ENCODE measurements at places on chromosomes 16 and 17.

GRCh38 chr17:33390479-33391176 lies 97.5 kb upstream of the ASIC2 start:
- no peaks in the 10 kb centered on the region for H3K27me3 ChIP-seq
- no peak overlapping the region for H3K27ac ChIP-seq
- H3K4me1 ChIP-seq, result no peaks in the 10 kb centered on the region
- no peak overlapping the region for H3K4me3 ChIP-seq
- no peaks in the 10 kb centered on the region for H3K36me3 ChIP-seq

GRCh38 chr16:80994451-80994850 lies 12.2 kb downstream of the CMC2 start:
- no peaks in the 10 kb centered on the region for H3K36me3 ChIP-seq
- peaks cover 91% of the 10 kb centered on the region for H3K4me1 ChIP-seq
- no peak overlapping the region for H3K27ac ChIP-seq
- no peaks in the 10 kb centered on the region for H3K27me3 ChIP-seq

- no peak for DNase-seq
- H3K4me1 ChIP-seq, result no peaks in the 10 kb centered on the region
- peaks cover 3% of the 10 kb centered on the region for H3K27me3 ChIP-seq
- no peak overlapping the region for H3K27ac ChIP-seq
- H3K4me3 ChIP-seq, result no peak overlapping the region
- no peaks in the 10 kb centered on the region for H3K36me3 ChIP-seq
These were observed 398.8 kb upstream of the SALL1 start for GRCh38 chr16:51549836-51550235.

GRCh38 chr17:65332779-65333178 lies 195.6 kb downstream of the RGS9 start:
- no peak for DNase-seq
- no peaks in the 10 kb centered on the region for H3K4me1 ChIP-seq
- H3K36me3 ChIP-seq, result no peaks in the 10 kb centered on the region
- H3K27ac ChIP-seq, result no peak overlapping the region
- H3K4me3 ChIP-seq, result no peak overlapping the region

GRCh38 chr16:1103636-1103980 lies 7.6 kb upstream of the C1QTNF8 start:
- no peaks in the 10 kb centered on the region for H3K36me3 ChIP-seq
- no peak for DNase-seq
- no peak overlapping the region for H3K27ac ChIP-seq
- no peak overlapping the region for H3K4me3 ChIP-seq
- peaks cover 79% of the 10 kb centered on the region for H3K27me3 ChIP-seq
- H3K4me1 ChIP-seq, result no peaks in the 10 kb centered on the region

- peaks cover 18% of the 10 kb centered on the region for H3K27me3 ChIP-seq
- no peak overlapping the region for H3K27ac ChIP-seq
- H3K4me3 ChIP-seq, result no peak overlapping the region
- DNase-seq, result no peak
- H3K36me3 ChIP-seq, result no peaks in the 10 kb centered on the region
These were observed 1.6 kb downstream of the APOBR start for GRCh38 chr16:28495795-28496749.

DNA sequence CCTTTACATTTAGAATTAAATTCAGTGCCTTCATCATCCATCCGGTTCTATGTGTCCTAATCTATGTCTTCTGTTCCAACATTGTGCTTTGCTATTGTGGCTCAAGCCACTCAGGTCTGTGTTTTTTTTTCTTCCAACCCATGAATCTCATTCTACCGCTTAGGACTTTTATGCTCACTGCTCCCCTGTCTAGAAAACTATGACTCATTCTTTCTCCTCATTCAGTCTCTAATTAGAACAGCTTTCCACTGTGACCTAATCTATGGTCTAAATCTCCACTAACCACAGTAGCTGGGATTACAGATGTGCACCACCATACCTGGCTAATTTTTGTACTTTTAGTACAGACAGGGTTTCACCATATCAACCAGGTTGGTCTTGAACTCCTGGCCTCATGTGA lies 418.7 kb downstream of the KCNJ2 start:
- H3K27me3 ChIP-seq, result no peaks in the 10 kb centered on the region
- no peaks in the 10 kb centered on the region for H3K36me3 ChIP-seq
- no peaks in the 10 kb centered on the region for H3K4me1 ChIP-seq
- no peak overlapping the region for H3K27ac ChIP-seq
- no peak overlapping the region for H3K4me3 ChIP-seq
